ENCODE measurements at places on chromosomes 1 and 21. TPM values are rescaled to one million over a fixed set of nuclear protein-coding genes. Genes with fewer than 3 reads are reported as not detected.
A peak's percentile ranks its signal among the peaks of the same experiment; 100 is the strongest.

GRCh38 chr1:47986761-47987200 lies 10.4 kb downstream of the TRABD2B start:
- peaks cover 8% of the 10 kb centered on the region for H3K4me1 ChIP-seq
- no peak for DNase-seq
- no peak overlapping the region for H3K4me3 ChIP-seq
- no peaks in the 10 kb centered on the region for H3K36me3 ChIP-seq

TNN gene
- not detected for total RNA-seq

DNA sequence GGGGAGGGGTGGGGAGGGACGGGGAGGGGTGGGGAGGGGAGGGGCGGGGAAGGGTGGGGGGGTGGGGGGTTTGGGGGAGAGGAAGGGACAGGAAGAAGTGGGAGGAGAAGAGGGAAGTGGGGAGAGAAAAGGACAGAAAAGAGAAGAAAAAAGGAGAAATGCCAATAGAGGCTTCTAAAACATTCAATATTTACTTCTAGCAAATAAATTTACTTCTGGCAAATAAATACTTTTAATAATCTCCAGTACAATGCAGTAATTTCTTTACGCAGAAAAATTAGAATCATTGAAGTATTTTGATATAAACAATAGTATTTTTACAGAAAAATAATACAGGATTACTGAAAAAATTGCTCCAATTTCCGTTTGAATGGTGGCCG lies 9.4 kb upstream of the GPR161 start:
- H3K27ac ChIP-seq = no peak overlapping the region
- H3K4me1 ChIP-seq = no peaks in the 10 kb centered on the region
- no peaks in the 10 kb centered on the region for H3K36me3 ChIP-seq
- no peak overlapping the region for H3K4me3 ChIP-seq

GRCh38 chr1:184326278-184326677 lies 60.6 kb upstream of the C1orf21 start:
- DNase-seq = no peak
- no peaks in the 10 kb centered on the region for H3K36me3 ChIP-seq
- H3K4me1 ChIP-seq = peaks cover 3% of the 10 kb centered on the region
- no peaks in the 10 kb centered on the region for H3K27me3 ChIP-seq
- no peak overlapping the region for H3K4me3 ChIP-seq

DNA sequence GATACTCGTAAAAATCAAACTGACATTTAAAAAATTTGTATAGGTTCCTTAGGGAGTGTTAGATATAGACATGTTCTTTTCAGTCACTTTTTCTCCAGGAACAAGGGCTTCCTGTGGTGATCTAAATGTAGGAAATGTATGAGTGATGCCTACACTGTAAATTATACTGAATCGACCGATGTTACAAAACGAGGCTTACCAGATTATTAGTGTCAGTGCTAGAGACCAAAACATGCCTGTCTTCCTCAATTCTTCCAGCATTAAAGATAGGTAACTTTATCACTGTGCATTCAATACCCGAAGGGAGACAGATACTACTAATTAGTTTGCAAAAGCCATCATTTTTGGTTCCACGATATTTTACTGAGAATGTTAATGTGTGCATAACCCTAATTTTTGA lies 86.1 kb downstream of the BRINP3 start:
- H3K27ac ChIP-seq = no peak overlapping the region
- no peak overlapping the region for H3K4me3 ChIP-seq
- DNase-seq = no peak
- H3K36me3 ChIP-seq = no peaks in the 10 kb centered on the region
- H3K4me1 ChIP-seq = peaks cover 6% of the 10 kb centered on the region

GPX7 gene
- total RNA-seq = 3.5 TPM

GRCh38 chr1:165351863-165352441 lies 4.6 kb downstream of the LMX1A start:
- peaks cover 23% of the 10 kb centered on the region for H3K27me3 ChIP-seq
- DNase-seq = no peak
- no peak overlapping the region for H3K27ac ChIP-seq

DNA sequence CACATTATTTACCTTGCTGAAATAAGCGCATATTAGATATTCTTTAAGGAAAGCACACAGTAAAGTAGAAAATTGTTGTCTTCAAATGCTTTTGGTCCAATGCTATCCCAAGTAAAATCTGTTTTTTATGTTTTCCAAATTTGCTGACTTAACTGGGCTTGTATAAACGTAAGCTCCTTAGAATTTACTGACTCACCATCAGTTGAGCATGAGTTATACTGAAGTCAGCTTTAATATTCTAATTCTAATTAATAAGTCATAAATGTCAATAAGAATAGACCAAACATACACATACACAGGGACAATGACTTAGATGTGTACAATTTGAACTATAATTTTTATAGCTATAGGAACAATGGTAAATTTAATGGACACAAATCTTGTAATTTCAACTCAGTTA lies 319.2 kb downstream of the TPR start:
- H3K27ac ChIP-seq = no peak overlapping the region
- no peak overlapping the region for H3K4me3 ChIP-seq
- no peaks in the 10 kb centered on the region for H3K27me3 ChIP-seq
- H3K4me1 ChIP-seq = peaks cover 5% of the 10 kb centered on the region
- H3K36me3 ChIP-seq = no peaks in the 10 kb centered on the region

DNA sequence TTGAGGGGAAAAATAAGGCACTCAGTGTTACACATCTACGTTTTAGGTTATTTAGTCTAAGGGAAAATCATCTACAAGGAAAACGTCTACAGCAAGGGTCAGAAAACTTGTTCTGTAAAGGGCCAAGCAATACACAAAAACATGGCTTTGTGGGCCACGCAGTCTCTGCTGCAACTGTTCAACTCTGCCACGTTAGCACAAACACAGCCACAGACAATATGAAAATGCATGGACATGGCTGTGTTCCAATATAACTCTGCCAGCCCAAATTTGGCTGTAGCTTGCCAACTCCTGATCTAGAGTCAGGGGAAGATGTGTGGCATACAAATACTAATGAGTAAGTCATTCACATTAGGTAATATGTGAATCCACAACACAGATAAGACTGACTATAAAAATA lies 40.7 kb downstream of the COA6 start:
- no peaks in the 10 kb centered on the region for H3K27me3 ChIP-seq
- H3K4me1 ChIP-seq = no peaks in the 10 kb centered on the region
- H3K36me3 ChIP-seq = no peaks in the 10 kb centered on the region
- H3K27ac ChIP-seq = no peak overlapping the region
- DNase-seq = no peak

DNA sequence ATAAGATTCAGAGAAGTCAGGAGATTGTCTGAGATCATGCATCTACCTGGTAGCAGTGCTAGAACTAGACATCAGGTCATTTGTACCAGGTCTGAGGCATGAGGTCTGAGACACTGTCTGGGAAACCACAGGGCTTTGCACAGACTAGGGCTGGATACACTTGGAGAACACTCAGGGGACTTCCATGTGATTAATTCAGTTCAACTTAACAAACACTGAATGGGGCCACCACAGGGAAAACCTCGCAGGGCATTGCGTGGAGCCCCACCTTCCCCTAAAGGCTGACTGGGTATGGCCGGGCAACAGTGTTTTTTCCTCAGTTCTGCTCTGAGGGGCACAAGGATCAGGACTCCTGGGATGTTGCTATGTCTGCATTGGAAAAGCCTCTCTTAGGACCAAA lies 86.5 kb upstream of the WARS2 start:
- peaks cover 18% of the 10 kb centered on the region for H3K4me1 ChIP-seq
- DNase-seq = no peak
- H3K36me3 ChIP-seq = no peaks in the 10 kb centered on the region
- H3K27me3 ChIP-seq = peaks cover 5% of the 10 kb centered on the region
- peak overlapping the region; percentile 45 for H3K4me3 ChIP-seq

Measured in glutamatergic neuron (in vitro differentiated cells).